ENCODE measurements at places on chromosomes 5 and 9.

DNA sequence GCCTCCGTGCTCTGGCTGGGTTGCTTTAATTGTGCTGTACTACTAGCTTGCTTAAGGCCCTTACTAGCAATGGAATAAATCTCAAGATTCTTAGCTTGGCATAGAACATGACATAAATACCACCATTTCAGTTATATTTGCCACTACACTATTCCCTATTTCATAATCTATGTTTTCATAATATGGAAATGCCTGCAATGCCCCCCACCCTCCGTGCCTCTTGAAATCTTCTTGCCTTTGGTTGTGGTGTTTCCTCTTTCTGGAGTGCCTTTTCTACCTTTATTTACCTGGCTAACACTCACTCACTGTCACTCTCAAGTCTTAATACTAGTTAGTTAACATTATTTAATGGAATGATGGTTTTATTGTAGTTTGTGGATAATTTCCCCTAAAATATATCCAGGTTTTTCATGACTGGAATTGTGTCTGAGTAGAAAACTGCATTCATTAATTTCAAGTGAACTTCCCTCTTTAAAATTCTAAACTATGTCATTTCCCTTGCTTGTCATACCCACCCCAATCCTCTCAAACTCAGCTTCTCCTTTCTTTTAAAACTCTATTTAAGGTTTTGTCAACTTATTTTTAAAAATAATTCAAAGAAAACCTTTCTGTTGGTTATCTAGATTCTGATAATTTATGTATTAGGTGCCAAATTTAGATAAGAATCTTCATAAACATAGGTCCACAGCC, 521.7 kb upstream of the DAB2 start:
- no peak for DNase-seq

DNA sequence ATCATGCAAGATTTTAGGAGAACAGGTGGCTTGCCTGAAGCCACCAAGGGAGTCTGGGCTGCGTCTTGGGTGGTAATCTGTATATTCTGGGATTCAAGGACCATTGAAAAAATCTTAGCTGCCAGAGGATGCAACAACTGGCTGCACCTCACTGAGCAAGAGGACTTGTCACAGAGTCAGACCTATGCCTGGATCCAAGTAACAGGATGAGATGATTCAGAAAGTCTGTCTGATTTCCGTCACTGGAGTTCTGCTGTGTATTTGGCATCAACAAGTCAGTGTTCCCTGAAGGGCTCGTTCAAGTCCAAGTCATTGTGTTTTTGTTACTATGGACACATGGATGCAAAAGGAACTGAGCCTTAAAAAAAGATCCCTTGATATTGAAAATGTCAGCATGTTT, 37.8 kb upstream of the CARTPT start:
- no peak for DNase-seq

- no peak for DNase-seq
Observed at GRCh38 chr5:54309691-54310432, 511 bp downstream of the ARL15 start.

DNA sequence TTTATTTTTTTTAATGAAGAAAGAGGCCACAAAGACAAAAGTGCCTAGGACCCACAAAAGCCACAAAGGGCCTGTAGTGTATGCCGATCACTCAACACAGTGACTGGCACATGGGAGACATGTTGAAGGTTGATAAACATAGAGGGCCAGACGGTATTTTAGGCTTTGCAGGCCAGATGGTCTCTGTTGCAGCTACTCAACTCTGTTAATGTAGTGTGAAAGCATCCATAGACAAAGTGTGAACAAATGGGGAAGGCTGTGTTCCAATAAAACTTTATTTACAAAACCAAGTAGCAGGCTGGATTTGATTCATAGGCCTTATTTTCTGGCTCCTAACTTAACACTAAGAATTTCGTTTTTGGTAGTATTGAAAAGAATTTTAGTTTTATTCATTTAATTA, 139.9 kb downstream of the SGCD start:
- no peak for DNase-seq

- DNase-seq, result no peak
Observed at GRCh38 chr9:33227741-33228140, 12.2 kb upstream of the SPINK4 start.

- no peak for DNase-seq
Observed at GRCh38 chr9:109258481-109259302, 62.2 kb downstream of the EPB41L4B start.

GRCh38 chr5:115435778-115436712, 108.5 kb downstream of the FEM1C start:
- no peak for DNase-seq

- DNase-seq, result no peak
Observed at GRCh38 chr9:32161209-32161608, 223.2 kb upstream of the ACO1 start.

DNA sequence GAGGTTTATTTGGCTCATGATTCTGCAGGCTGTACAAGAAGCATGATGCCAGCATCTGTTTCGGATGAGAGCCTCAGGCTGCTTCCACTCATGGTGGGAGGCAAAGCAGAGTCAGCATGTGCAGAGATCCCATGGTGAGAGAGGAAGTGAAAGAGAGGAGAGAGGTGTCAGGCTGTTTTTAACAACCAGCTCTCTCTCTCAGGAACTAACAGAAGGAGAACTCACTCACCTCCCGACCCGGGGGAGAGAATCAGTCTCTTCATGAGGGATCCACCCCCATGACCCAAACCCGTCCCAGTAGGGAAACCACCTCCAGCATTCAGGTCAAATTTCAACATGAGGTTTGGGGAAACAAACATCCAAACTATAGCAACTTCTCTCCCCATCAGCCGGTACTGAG, 187.7 kb downstream of the ENC1 start:
- no peak for DNase-seq

DNA sequence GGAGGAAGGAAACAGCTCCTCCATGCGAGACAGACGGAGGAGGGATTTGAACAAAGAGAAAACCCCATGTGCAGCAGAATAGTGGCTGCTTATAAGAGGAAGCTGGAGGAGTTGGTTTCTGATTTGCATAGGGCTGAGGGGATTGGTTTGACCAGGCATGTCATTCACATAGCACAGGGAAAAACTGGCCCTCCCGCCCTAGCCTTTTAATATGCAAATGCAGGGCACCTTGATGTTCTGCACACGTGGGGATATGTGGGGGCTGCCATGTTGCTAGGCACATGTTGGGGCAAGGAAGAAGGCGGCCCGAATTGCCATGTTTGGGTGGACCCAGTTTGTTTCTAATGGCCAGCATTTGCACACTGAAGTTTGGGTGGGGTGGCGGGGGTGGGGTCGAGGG, 42.2 kb downstream of the OSMR start:
- DNase-seq, result no peak

DNA sequence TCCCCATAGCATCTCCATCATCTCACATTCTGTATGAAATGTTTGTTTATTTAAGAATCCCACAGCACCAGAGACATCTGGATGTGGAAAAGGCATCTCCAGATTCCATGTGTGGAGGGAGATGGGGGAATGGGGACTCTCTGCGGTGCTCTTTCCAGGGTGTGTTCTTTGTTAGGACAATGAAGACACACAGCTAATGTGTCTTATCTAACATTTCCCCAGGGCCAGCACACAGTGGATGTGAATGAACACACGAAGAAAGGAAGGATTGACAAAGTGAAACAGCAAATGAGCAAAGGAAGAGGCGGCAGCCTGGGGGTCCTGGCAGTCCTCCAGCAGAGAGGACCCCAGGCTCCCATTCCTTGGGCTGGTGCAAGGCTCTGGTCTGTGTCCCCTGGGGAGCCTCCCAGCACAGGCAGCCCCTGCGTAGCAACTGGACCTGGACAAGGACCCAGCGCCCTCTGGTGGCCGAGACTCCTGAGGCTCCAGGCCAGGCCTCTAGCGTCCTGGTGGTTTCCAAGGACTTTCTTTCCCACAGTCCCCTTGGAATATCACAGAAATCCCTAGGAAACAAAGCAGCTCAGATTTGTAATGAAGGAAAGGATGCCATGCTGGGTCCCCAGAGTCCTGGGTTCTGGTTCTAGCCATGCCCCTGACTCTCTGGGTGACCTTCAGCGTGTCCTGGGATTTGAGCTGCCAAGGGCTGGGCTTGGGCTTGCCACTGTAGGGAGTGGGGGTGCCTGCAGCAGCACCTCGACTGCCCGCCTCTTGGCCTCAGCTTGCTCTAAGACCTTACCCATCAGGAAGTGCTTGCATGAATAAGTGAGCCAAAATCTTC, 3.5 kb upstream of the PDLIM7 start:
- peak; percentile 86 for DNase-seq

GRCh38 chr9:130320723-130321481, 55.3 kb downstream of the HMCN2 start:
- DNase-seq, result no peak

DNA sequence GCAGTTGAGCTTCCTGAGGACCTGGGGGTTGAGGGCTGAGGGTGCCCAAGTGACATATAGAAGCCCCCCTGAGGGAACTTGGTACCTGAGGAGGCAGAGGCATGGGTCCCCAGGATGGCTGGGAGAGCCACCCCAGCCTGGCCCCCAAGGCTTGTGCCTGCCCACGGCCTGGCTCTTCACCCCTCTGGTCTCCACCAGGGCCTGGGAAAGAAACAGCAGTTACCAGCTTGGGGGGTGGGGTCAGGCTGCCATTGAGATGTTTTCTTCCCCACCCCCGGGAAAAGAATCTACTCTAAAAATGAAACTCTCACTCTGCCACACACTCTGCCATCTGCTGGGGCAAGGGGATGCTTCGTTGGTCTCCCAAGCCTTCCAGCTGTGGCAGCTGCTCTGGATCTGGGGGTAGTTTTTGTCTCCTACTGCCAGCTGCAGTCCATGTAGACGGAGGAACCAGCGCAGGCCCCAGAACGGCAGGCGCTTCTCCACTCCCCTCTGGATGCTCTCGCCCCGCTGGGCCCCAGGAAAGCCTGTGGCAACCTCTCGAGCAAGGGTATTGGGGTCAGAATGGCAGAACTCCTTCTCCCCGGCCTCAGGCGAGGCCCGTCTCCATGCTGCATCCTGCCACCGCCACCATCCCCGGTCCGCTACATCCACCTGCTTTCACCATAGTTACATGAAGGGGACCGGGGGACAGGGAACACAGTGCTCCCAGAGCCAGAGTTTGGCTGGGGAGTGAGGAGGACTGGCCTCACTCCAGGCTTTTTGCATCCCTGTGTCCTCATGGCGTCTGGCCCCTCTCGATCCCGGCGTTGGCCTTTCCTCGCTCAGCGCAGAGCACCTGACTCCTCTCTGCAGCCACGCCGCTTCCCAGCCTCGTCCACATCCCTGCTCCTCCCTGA, 123.5 kb downstream of the DAB2IP start:
- peak; percentile 43 for DNase-seq

DNA sequence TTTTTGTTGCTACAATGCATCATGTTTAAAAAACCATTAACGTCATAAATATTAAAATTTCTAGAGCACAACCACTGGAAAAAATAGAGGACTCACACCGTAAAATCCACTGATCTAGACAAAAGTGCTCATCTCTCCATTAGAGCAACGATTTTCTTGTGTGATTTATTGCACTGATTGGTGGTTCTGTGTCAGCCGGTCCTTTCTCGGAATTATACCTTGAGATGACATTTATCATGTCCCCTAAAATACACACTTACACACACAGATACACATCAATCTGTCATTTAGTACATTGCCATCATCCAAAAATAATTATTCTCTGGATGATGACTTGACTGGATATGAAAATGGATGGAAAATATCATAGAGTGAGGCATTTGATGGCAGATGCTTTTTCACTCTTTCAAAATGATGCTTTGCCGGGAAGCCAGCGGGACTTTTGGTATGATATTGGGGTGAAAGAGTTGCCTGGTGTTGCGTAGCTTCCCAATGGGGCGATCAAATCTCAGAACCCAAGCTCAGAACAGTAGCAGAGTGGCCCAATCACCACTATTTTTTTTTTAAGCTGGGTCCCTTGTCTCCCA, 226.6 kb downstream of the GAS1 start:
- no peak for DNase-seq

- DNase-seq, result peak; percentile 42
Observed at GRCh38 chr9:127783111-127784008, 2.5 kb upstream of the CDK9 start.

GRCh38 chr5:36763454-36763853, 113.1 kb upstream of the NIPBL start:
- no peak for DNase-seq

DNA sequence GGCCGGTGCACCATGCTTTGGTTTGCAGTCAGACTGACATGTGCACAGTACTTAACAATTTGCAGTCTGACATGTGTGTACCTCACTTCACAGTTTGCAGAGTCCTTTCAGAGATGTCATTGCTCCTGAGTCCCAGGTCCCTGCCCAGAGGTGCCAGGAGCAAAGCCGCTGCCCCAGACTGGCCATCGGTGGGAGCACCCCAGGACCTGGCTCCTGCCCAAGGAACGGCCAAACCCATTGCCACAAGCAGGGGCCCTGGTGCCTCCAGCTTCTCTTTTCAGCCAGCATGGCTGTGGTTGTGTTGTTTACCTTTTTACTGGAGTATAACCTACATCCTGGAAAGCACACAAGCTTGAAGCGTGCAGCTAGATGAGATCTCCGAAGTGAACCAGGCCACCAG, 28.6 kb downstream of the RASGEF1C start:
- DNase-seq, result peak; percentile 6

DNA sequence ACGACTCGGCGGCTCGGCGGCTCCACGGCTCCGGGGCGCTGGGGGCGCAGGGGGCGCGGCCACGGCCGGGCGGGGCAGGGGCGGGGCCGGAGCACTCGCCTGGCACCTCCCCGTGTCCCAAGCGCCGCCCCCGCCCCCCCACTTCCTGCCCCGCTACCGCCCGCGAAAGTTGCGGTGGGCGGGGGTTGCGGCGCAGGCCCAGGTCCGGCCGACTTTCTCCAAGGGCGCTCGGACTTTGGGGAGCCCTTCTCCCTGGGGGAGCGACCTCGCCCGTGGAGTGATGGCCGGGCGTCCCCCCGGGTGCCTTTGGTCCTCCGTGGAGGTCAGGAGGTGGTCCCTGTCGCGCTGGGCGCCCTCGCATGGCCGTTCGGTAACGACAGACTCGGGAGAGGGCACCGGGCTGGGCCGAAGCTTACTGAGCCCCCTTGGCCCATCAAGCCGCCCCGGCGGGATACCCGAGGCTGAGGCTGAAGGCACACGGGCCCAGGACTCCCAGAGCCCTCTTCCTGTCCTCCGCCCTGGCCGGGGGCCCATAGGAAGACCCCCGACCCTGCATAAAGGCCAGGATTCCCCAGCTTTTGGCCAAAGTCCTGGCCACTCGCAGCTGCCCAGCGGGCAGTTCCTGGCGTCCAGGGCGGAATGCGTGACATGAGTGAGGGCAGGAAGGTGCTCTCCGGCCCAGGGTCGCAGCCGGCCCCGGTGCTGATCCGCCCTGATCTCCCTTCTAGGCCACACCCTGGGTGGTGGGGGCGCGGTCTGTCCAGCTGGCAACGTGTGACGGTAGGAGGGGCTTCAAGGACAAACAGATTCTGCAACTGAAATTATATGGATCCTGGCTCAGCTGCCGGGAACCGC, 883 bp upstream of the VAV2 start:
- DNase-seq, result peak; percentile 80

GRCh38 chr5:126384985-126385384, 38.2 kb upstream of the GRAMD2B start:
- DNase-seq, result no peak

DNA sequence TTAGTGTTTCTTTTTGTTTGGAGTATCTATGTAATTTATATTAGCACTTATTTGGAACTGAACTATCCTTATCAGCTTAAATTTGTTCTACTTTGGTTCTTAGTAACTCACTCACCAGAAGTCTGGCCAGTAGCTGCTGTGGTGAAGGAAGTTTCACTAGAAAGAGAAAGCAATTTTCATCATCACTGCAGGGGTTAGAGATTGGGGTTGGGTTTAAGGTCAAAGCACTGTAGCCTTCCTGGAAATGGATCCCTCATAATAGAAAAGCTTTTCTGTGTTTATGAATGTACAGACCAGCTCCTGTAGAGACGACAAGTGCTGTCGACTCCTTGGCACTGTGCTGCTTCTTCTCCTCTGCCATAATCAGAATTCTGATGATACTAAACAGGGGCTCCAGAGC, 22.2 kb downstream of the MROH2B start:
- DNase-seq, result no peak

Data from breast epithelium (tissue), 4 donors.